ENCODE measurements at places on chromosomes 4 and X. TPM values are rescaled to one million over a fixed set of nuclear protein-coding genes. Genes with fewer than 3 reads are reported as not detected.

DNA sequence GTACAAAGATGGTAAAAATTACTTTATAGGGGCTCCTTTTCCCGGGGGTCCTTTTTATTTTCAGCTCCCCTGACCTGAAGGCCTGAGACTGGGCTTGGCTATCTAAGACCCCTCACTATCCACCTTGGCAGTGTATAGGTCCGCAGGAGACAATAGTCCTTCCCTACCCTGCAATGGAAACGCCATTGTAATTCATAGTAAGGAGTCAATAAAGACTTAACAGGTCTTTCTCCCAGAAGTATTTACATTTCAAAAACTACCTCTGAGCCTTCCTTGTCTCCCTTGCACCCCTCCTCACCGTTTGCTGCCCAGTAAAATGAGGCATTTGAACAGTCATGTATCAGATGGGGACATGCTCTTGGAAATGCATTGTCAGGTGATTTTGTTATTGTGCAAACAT lies 401.2 kb upstream of the CNKSR2 start:
- H3K36me3 ChIP-seq, result no peaks in the 10 kb centered on the region
- no peaks in the 10 kb centered on the region for H3K4me1 ChIP-seq
- H3K4me3 ChIP-seq, result no peak overlapping the region
- no peaks in the 10 kb centered on the region for H3K27me3 ChIP-seq
- no peak for DNase-seq

The SORCS2 gene
- 0.37 TPM for total RNA-seq

The TBX22 gene
- not detected for total RNA-seq

The TREX2 gene
- total RNA-seq, result 2.9 TPM

The PPP4R3C gene
- not detected for total RNA-seq

The TMPRSS11D gene
- total RNA-seq, result not detected
